ENCODE measurements at places on chromosomes 3 and 15. TPM values are rescaled to one million over a fixed set of nuclear protein-coding genes. Genes with fewer than 3 reads are reported as not detected.

Gene ETFA
- 203 TPM for total RNA-seq

Gene C3orf20
- not detected for total RNA-seq

Gene A4GNT
- not detected for total RNA-seq

GRCh38 chr15:83927704-83928391, 273.9 kb downstream of the ADAMTSL3 start:
- H3K27ac ChIP-seq, result no peak overlapping the region
- no peak for DNase-seq
- H3K4me3 ChIP-seq, result no peak overlapping the region
- no peaks in the 10 kb centered on the region for H3K27me3 ChIP-seq
